ENCODE measurements at places on chromosomes 12 and 14.

DNA sequence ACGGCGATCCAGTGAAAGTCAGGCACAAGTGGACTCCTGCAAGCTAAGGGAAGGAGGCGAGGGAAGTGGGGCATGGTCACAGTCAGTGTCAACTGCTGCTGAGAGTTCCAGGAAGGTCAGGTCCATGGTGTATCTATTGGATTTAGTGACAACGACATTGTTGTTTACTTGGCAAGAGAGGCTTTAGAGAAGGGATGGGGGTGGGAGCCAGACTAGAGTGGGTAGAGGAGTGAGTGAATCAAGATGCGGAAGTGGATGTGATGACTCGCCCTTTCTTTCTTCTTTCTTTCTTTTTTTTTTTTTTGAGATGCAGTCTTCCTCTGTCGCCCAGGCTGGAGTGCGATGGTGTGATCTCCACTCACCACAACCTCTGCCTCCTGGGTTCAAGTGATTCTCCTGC is 12.5 kb downstream of the P2RX7 start:
- no peak for DNase-seq
- no peaks in the 10 kb centered on the region for H3K36me3 ChIP-seq
- H3K27me3 ChIP-seq = no peaks in the 10 kb centered on the region
- H3K27ac ChIP-seq = no peak overlapping the region
- H3K4me3 ChIP-seq = no peak overlapping the region

- DNase-seq = no peak
- peaks cover 47% of the 10 kb centered on the region for H3K4me1 ChIP-seq
- peaks cover 53% of the 10 kb centered on the region for H3K27me3 ChIP-seq
- no peaks in the 10 kb centered on the region for H3K36me3 ChIP-seq
Measured at GRCh38 chr12:26122061-26122680, 2.7 kb downstream of the BHLHE41 start.

DNA sequence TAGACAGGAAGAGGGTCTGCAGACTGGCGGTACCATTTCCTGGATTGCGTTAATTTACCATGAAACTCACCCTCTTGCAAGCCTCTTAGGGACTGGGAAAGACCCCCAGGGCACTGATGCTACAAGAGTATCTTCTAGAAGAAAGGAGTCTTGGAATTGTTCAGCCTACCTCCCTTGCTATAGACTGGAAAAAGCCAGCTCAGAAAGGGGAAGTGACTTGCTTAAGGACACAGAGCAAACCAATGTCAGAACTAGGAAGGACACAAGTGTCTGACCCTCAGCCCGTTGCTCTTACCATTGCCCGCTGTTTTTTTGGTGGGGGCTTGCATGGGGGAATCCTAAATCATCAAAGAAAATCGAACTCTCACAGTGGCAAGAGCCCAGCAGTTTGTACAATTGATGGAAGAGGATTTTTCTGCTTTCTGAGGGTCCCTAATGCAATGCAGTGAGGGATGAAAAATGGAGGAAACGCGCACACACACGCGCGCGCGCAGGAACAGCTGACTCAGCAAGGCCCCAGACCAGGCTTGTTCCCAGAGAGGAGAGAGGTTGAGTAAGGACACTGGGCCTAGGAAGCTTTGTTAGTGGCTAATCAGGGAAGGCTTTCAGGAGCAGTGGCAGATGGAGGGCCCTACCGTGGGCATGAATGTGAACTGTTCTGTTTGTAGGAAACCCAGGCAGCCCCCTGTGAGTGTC is 50.9 kb downstream of the RIN3 start:
- H3K27me3 ChIP-seq = no peaks in the 10 kb centered on the region
- no peak overlapping the region for H3K4me3 ChIP-seq
- no peak for DNase-seq
- H3K4me1 ChIP-seq = peaks cover 32% of the 10 kb centered on the region
- no peaks in the 10 kb centered on the region for H3K36me3 ChIP-seq
- H3K27ac ChIP-seq = no peak overlapping the region

GRCh38 chr12:132266370-132266769 is 63.0 kb downstream of the GALNT9 start:
- H3K27me3 ChIP-seq = no peaks in the 10 kb centered on the region
- no peak for DNase-seq
- no peaks in the 10 kb centered on the region for H3K4me1 ChIP-seq
- no peak overlapping the region for H3K27ac ChIP-seq

GRCh38 chr14:91729756-91730155 is 2.1 kb downstream of the CATSPERB start:
- H3K36me3 ChIP-seq = no peaks in the 10 kb centered on the region
- DNase-seq = no peak
- H3K27me3 ChIP-seq = peaks cover 2% of the 10 kb centered on the region
- H3K4me3 ChIP-seq = no peak overlapping the region

- H3K36me3 ChIP-seq = no peaks in the 10 kb centered on the region
- DNase-seq = no peak
- H3K27ac ChIP-seq = peak overlapping the region; percentile 89
- H3K4me1 ChIP-seq = peaks cover 96% of the 10 kb centered on the region
- peak overlapping the region; percentile 79 for H3K4me3 ChIP-seq
Measured at GRCh38 chr12:104493496-104493895, 36.7 kb downstream of the CHST11 start.

DNA sequence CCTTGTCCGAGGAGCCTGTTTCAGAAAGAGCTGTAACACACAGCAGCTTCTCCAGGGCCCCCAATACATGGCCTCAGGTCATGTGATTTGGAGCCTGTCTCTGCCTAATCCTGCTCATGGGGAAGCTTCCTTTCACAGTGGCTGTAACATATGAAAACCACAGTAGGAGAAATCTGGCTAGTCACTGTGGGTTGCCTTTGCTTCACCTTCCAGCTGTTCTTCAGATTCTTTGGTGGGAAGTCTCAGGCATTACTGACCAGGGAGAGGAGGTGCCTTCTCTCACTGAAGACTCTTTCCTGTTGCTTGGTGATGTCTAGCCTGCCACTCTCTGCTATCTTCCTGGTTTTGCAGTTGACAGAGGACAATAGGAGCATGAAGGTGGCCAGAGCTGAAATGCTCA is 350.6 kb downstream of the DPF3 start:
- H3K27ac ChIP-seq = no peak overlapping the region
- H3K27me3 ChIP-seq = no peaks in the 10 kb centered on the region
- no peaks in the 10 kb centered on the region for H3K36me3 ChIP-seq
- H3K4me3 ChIP-seq = no peak overlapping the region
- H3K4me1 ChIP-seq = no peaks in the 10 kb centered on the region

DNA sequence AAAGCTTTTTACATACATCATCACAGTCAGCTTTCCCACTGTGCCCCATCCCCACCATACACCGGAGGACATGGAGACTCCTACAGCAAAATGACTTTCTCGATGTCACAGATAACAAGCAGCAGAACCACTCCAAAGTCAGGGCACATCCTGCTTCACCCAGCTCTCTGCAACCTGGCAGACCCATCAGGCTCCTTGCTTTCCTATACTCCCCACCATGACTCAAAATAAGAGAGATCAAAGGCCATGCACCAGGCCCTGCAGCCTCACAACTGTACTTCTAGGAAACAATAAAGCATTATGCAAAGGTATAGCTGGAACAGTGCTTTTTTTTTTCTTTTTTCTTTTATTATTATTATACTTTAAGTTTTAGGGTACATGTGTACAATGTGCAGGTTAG is 187.4 kb downstream of the DPF3 start:
- no peaks in the 10 kb centered on the region for H3K4me1 ChIP-seq
- H3K27ac ChIP-seq = no peak overlapping the region
- no peak overlapping the region for H3K4me3 ChIP-seq
- H3K36me3 ChIP-seq = no peaks in the 10 kb centered on the region

DNA sequence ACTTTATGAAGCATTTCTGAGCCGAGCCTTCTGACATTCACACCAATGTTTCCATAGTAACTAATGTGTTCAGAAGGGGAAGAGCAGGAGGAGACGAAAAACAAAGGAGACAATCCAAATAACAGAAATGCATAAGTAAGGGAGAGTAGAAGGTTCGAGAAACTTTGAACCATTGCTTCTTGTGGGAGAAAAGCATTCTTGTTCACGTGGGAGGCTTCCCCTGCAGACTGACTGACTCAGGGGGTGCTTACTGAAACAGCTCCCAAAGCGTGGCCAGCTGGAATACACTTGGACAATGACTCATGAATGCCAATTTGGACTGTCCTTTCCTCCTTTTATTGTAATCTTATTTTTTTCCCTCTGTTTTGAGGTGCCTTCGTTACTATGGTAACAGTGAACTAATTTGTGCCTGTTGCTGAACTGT is 73.9 kb downstream of the NEDD1 start:
- no peak overlapping the region for H3K4me3 ChIP-seq
- H3K36me3 ChIP-seq = no peaks in the 10 kb centered on the region
- peaks cover 8% of the 10 kb centered on the region for H3K27me3 ChIP-seq
- H3K4me1 ChIP-seq = peaks cover 10% of the 10 kb centered on the region

DNA sequence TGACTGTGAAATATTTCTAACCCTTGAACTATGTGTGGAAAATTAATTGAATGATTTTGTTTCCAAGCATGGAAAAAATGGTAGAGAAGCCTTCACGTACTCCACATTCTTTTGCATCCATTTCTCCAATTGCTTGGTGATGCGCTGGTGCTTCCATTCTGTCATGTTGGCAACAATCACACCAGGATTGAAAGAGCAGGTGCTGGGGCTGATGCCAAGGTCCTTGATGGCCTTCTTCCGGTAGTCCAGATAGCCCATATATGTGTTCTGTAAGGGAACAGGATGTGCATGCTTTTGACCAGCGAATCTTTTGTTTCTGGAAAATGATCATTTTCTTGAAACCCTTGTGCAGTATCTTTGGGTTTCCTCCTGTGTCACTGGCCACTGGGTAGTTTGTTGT is 28.6 kb downstream of the TDG start:
- no peak for DNase-seq
- H3K27ac ChIP-seq = no peak overlapping the region
- peaks cover 3% of the 10 kb centered on the region for H3K36me3 ChIP-seq
- H3K27me3 ChIP-seq = peaks cover 4% of the 10 kb centered on the region
- no peak overlapping the region for H3K4me3 ChIP-seq

DNA sequence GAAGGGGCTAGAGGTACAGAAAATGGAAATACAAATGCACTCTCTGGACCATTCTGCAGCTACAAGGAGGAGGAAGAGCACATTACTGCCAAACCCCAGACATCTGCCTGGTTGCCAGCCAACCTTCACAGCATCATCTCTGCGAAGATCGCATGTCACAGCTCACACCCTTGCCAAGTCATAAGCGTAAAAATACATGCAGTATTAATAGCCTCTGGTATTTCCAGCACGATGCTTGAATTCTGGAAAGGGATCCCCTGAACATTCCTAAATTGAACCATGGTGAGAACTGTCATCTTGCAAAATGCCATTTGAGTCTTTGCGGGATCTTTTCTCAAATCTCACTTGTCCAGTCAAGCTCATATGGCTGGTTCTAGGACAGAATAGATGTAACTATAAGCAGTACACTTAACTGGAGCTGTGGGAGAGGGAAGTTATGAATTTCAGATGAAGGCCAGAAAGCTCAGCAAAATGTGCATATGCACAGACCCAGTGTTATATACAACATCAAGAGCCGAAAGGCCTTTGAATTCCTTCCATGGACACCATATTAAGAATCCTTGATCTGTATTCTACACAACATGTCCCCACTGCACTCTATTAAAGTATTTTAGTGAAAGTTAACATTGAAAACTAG is 211.6 kb downstream of the DUSP6 start:
- no peaks in the 10 kb centered on the region for H3K36me3 ChIP-seq
- no peak overlapping the region for H3K4me3 ChIP-seq
- no peaks in the 10 kb centered on the region for H3K27me3 ChIP-seq
- no peaks in the 10 kb centered on the region for H3K4me1 ChIP-seq
- H3K27ac ChIP-seq = no peak overlapping the region
- no peak for DNase-seq

- H3K4me1 ChIP-seq = peaks cover 12% of the 10 kb centered on the region
- H3K27me3 ChIP-seq = peaks cover 36% of the 10 kb centered on the region
- DNase-seq = no peak
Measured at GRCh38 chr12:24948420-24948756, 513 bp downstream of the BCAT1 start.

- H3K4me1 ChIP-seq = peaks cover 8% of the 10 kb centered on the region
- H3K4me3 ChIP-seq = no peak overlapping the region
- H3K27me3 ChIP-seq = no peaks in the 10 kb centered on the region
- H3K27ac ChIP-seq = peak overlapping the region; percentile 37
- no peak for DNase-seq
Measured at GRCh38 chr12:96223411-96224218, 29.4 kb downstream of the ELK3 start.

DNA sequence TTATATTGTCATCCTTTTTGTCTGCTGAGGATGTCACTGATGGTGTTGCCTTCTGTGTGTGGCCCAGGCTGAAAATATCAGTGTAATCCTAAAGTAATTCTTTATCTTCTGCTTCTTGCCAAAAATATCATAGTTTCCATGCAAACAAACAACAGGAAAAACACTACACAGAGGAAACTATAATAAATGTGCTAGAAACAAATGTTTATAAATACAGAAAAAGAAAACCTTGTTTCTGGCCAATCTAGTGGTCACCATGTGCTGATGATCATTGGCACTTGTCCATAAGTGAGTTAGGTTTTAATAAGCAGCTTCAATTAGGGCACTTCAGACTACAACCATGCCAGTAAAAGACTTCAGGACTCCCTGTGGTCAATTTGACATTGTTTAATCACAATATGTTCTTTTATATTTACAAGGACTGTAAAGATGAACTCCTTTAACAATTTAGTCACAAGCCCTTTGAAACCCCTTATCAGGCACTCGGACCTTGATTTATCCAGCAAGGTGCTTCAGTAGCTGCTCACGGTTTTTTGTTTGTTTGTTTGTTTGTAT is 124.8 kb downstream of the TMTC3 start:
- no peaks in the 10 kb centered on the region for H3K36me3 ChIP-seq
- H3K27me3 ChIP-seq = no peaks in the 10 kb centered on the region
- H3K27ac ChIP-seq = no peak overlapping the region
- no peak for DNase-seq
- no peaks in the 10 kb centered on the region for H3K4me1 ChIP-seq
- no peak overlapping the region for H3K4me3 ChIP-seq

DNA sequence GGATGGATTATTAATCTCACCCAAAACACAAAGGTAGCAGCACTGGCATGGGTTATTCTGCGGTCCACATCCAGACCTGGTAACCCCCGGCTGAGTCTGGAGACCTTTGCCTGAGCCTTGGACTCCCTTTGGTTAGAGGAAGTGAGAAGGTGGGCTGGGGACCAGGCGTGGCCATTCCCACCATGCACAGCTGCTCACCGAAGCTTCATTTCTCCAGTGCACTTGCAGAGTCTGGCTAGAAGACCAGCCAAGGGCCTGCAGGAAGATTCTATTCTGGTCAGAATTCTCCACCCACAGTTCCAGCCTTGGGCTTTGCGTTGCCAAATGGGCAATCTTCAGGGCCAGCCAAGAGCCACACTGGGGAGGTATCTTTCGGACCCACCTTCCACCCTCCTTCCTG is 73.0 kb downstream of the LGMN start:
- no peak overlapping the region for H3K27ac ChIP-seq
- peaks cover 29% of the 10 kb centered on the region for H3K4me1 ChIP-seq
- DNase-seq = no peak
- no peaks in the 10 kb centered on the region for H3K27me3 ChIP-seq
- peaks cover 88% of the 10 kb centered on the region for H3K36me3 ChIP-seq
- no peak overlapping the region for H3K4me3 ChIP-seq

- no peak for DNase-seq
- H3K27ac ChIP-seq = no peak overlapping the region
- H3K27me3 ChIP-seq = peaks cover 14% of the 10 kb centered on the region
- H3K4me1 ChIP-seq = no peaks in the 10 kb centered on the region
- no peak overlapping the region for H3K4me3 ChIP-seq
- no peaks in the 10 kb centered on the region for H3K36me3 ChIP-seq
Measured at GRCh38 chr12:104006929-104007328, 41.3 kb downstream of the TDG start.

Measured in CD4-positive, CD25-positive, alpha-beta regulatory T cell (primary cell).